ENCODE measurements at places on chromosomes 1 and 21.
A peak's percentile ranks its signal among the peaks of the same experiment; 100 is the strongest.

- DNase-seq = no peak
Observed at GRCh38 chr1:90729504-90730242, 12.6 kb upstream of the BARHL2 start.

DNA sequence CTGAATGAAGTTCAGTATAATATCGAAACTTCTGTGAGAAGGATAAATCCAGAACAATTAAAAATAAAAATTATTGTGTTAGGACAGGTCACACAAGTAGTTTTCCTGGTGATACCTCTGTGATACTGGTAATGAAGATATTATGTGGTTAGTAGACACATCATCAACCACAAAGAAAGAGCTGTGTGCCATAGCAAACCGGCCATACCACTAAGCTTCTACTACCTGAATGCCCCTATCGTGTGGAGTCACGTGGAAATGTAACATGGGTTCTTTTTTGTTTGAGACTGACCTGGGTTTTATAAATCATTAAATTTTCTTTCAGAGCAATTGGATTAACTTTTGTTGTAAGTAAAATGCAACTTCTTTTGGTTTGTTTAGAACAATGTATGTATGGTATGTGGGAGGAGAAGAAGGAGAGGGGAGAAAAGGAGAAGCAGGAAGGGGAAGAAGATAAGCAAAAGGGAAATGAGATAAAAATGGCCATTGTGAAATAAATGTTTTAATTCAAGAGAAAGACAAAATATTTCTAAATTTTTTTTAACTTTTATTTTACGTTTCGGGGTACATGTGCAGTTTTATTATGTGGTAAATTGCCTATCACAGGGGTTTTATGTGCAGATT lies 58.2 kb upstream of the LRRC8B start:
- DNase-seq = no peak

DNA sequence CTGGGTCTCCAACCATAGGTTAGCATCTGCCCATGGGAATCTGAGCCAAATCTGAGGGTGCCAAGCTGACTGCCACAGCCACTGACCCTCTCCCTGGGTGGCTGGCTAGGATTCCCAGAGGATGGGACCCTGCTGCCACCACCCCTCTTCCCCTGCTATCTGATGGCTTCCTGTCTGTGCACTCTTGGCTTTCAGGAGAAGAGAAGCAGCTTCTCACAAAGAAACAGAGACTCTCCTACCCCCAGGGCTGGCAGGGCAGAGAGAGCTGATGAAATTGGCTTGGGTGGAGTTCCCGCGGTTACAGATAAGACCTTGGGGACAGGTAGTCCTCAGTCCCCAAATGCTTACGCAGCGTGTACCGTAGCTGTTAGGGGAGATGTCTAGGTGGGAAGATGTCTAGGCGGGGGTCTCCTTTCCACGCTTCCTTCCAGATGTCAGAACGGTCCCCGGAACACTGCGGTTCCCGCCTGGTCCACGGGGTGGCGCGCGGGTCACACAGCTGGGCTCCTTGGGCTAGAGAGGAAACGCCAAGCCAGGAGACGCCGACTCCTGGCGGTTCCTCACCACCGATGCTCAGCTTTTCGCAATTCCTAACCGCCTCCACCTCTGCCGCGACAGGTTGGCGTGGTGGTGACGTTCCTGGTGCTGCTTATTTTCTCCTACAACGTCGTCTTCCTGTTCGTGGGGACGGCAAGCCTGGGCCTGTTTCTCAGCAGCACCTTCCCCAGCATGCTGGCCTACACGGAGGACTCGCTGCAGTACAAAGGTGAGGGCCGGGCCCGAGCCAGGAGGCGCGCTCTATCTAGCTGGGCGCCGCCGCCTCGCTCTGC lies 40.1 kb downstream of the ELK4 start:
- DNase-seq = peak; percentile 88

GRCh38 chr21:30206551-30207251 lies 9.2 kb downstream of the CLDN8 start:
- no peak for DNase-seq

DNA sequence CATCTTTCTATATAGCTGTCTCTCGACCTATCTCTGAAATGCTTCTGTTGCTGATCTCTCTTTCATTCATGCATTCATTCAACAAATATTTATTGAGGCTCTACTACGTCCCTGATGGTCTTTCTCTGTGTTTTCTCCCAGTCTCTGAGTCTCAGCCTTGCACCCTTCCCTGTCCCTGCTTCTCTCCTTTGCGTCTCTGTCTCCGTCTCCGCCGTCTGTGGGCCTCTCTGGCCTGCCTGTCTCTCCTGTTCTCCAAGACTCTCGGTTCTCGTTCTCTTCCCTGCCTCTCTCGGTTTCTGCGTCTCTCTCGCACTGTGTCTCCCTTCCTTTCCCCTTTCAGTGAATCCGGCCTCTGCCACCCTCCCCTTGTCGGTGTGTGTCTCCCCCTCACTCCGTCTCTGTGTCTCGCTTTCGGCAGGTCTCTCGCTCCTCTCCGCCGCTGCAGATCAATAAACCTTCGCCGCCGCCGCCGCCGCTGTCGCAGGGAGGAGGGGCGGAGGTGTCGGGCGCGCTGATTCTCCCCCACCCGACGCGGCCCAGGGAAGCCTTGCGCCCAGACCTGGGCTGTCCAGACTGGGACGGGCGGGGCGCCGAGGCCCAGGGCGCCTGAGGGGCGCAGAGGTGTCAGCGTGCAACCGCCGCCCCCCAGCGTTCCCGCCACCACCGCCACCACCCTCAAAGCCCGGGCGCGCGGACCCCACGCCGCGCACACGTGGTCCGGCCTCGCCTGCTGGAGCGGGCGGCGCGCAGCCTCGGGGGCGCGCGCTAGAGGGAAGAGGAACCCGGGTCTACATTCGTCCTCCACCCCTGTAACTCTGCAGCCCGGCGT lies 3.0 kb downstream of the EFNA3 start:
- no peak for DNase-seq

GRCh38 chr1:9275567-9276034 lies 17.1 kb upstream of the SPSB1 start:
- no peak for DNase-seq

DNA sequence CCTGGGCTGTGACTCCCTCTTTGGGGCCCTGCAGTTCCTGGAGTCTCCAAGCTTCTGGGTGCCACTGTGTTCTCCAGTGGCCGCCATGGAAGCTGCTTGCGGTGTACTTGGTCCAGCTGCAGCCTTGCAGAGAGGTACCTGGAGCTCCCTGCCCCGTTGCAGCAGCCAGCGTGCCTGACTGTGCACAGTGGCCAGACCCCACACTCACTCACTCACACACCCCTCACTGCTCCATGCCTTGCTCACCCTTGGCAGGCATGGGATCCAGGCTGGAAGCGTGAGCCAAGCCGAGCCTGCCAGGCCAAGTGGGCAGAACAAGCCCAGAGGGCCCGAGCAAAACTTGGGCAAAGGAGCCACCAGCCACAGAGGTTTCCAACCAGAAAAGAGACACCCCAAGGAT lies 43.0 kb downstream of the MATN1 start:
- DNase-seq = no peak

GRCh38 chr21:45175326-45176095 lies 101.1 kb downstream of the ADARB1 start:
- no peak for DNase-seq

DNA sequence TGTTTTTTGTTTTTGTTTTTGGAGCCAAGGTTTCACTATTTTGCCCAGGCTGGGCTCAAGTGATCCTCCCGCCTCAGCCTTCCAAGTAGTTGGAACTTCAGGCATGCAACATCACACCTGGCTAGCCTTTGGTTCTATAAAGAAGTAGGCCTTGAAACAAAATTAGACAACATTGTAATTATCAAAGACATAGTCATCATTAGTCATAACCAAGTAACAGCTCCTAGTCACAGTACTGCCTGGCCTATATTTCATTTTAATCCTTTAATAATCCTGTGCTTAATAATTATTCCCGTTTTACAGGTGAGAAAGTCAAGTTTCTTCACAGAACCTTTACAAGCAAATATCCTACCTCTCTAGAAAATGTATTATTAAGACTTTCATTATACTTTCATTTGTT lies 52.3 kb upstream of the TBX15 start:
- DNase-seq = no peak

DNA sequence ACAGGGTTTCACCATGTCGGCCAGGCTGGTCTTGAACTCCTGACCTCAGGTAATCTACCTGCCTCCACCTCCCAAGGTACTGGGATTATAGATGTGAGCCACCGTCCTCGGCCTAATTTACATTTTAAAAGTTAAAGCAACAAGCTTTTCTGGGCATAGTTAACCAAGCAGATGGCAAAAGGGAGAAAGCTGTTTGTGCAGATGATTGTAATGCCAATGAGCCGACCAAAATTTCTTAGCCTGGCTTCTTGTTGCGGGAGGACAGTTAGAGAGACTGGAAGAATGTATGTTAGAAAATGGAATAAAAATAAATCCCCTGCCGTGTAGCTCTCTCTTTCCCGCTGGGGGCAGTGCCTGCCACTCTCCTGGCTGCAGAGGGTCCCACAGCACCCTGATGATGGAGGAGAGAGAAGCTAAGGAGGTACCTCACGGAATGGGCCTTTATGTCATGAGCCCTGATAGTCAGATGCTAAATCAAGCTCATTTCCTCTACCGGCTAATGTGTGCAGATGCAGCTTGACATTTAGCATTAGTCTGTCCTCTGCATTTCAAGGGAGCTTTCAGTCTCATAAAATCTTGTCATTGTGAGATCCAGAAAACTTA lies 87.2 kb downstream of the HHAT start:
- no peak for DNase-seq

DNA sequence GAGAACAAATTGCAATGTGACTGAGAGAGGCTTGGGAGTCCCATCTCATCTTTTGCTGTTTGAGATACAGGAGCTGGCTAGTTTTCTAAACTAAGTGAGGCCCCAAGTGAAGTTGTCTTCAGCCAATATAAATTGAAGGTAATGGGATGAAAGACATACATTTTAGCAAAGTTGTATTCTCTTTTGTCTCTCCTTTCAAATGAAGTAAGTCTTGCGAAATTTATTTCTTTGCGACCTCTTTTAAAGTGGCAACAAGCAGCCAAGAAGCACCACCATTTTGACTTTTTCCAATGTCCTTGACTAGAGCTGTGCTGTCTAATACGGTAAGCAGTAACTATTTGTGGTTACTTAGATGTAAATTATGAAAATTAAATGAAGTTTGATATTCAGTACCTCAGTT lies 385.7 kb downstream of the USP25 start:
- DNase-seq = no peak

GRCh38 chr1:47501069-47501468 lies 63.2 kb downstream of the FOXD2 start:
- DNase-seq = no peak

DNA sequence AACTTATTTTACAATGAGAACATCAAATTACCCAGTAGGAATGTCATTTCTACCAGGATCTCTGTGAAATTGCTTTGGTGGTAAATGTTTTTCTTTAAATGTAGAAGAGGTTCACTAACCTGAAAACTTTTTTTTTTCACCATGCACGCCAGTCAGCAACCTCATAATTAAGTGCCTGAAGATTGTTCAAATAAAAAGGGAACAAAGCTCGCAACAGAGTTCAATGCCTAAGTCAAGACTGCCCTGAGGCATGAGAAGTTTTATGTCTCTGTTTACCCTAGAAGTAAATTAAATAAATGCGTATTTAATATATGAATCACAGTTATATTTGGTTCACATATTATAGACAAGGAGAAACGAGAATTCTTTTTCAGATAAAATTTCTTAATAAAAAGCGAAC lies 13.8 kb upstream of the SYDE2 start:
- DNase-seq = no peak

DNA sequence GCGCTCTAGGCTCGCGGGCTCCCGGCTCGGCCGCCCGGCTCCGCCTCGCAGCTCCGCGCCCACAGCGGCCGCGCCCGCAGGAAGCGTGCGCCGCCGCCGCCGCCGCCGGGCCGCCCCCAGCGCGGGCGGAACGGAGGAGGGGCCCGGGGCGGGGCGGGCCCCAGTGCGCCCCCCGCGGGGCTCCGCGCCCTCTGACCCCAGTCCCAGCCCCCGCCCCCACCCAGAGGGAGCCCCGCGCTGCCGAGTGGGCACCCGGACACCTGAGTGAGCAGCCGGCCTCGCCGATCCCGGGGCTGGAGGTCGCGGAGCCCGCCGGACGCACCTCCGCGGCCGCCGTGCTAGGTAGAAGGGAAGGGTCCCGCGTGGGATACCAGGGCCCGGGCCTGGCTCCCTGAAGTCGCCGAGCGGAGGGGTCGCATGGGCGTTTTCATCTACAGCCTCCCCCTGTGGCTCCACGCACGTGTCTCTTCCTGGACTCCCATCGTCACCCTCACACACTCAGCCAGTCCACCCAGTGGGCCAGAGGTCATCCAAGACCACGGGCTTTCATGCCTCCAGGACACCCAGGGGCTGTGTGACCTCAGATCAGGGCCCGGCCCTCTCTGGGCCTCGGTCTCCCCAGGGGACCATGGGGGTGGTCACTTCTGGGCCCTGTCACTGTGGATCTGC lies at the start of gene SDC3:
Gene SDC3, minus strand, starts transcription at position 63 of the 669 bp plus-strand sequence. CDS start 172 bp downstream, outside the sequence.
- DNase-seq = no peak

DNA sequence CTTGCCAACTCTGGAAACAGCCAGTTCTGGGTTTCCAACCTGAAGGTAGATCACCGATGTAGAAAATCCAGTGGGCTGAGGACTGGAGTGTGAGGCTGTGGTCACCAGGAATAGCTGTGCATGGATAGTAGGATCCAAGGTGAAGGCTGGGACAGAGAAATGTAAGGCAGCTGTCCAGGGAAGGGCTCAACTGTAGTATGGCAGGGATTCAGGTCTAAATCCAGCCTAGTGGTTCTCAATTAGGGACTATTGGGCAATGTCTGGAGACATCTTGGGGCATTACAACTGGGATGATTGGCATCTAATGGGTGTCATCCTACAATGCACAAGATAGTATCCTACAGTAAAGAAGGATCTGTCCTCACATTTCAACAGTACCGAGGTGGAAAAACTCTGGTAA lies 67.7 kb upstream of the RUNX1 start:
- DNase-seq = no peak

GRCh38 chr1:12643079-12643478 lies 806 bp upstream of the AADACL4 start:
- DNase-seq = no peak

DNA sequence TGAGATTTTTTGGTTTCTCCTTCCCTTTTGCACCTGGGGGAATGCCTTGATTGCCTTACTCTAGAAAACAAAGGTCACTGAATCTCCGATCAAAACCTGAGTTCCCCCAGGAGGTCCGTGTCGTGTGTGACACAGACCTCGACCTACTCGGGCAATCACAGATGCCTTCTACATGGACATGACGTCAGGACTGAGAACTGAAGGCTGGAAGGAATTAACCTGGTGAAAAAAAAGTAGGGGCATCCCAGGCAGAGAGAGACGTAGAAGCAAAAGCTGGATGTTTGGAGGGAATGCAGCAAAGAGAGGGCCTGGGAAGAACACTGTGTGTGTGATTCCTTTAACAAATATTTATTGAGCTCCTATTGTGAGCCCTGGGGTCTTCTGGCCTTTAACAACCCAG lies 178.0 kb downstream of the PRDM2 start:
- DNase-seq = no peak

DNA sequence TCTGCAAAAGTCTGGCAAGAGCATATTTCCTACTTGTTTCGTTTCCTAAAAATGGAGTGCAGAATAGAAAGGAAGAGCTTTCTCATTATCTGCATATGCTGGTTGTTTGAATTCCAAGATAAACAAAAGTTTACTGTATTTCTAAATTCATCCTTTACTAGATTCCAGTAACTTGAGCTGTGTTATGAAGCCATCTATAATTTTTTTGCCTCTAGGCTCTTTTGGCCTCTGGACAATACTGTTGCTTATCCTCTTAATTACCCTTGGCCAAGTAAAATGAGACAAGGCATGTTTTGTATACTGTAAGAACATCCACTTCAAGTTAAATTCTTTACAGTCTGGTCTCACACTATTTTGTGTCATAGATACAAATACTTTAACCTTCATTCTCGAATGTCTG lies 45.6 kb upstream of the HFM1 start:
- no peak for DNase-seq

All from CD4-positive, alpha-beta T cell treated with Interleukin-4 for 1 hour (primary cell).